Left renal pelvis (tissue), 4 donors: ENCODE measurements at places on chromosomes 4 and X. TPM values are rescaled to one million over a fixed set of nuclear protein-coding genes. Genes with fewer than 3 reads are reported as not detected.

DNA sequence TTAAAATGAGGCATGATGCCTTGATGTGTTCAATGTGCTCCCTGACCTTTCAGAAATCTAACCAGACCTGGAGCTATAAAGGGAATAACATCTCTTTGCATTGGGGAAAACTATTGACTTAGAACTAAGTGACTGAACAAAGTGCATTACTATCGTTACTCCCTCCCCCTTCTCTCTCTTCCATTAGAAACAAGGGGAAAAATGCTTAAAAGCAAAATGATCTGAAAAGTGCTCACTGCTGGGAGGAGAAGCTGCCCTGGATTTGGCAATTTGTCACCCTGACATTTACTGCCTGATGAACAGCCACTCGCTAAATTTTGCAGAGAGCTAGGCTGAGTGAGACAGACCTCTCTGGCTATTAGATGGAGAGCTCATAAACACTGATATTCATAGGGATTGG lies 48.6 kb upstream of the PARM1 start:
- no peak for DNase-seq

- DNase-seq = no peak
Observed at GRCh38 chrX:42778096-42778495, at the start of gene PPP1R2C. Gene PPP1R2C (minus strand): TSS chrX:42778163. CDS start chrX:42778079, 84 bp downstream.

NLGN3 gene
- 6.9 TPM for polyA plus RNA-seq

CXCL1 gene
- polyA plus RNA-seq = 0.50 TPM

RENBP gene
- 18.6 TPM for polyA plus RNA-seq
